ENCODE measurements at places on chromosomes 7 and 10.

DNA sequence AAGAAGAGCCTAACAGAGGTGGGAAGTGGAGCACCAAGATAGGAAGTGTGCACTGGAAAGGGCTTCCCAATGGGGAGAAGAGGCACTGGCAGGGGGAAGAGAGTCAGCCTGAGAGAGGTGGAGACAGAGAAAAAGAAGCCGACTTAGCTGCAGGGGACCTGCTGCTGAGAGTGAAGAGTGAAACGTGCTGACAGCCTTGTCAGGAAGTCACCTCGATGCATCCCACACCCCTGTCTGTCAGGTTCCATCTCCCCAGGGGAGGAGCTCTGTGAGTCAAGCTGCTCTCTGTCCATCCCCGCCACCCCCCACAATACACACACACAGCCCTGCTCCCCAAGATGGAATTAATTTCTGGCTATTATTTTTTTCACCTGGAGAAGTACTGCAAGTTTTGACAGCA, 14.0 kb downstream of the KAZALD1 start:
- no peak for DNase-seq

GRCh38 chr7:158397885-158398284, 189.7 kb downstream of the PTPRN2 start:
- DNase-seq = no peak

GRCh38 chr10:69839696-69840345, 38.1 kb downstream of the COL13A1 start:
- no peak for DNase-seq

GRCh38 chr7:14414274-14414986, 425.0 kb upstream of the ETV1 start:
- DNase-seq = no peak

DNA sequence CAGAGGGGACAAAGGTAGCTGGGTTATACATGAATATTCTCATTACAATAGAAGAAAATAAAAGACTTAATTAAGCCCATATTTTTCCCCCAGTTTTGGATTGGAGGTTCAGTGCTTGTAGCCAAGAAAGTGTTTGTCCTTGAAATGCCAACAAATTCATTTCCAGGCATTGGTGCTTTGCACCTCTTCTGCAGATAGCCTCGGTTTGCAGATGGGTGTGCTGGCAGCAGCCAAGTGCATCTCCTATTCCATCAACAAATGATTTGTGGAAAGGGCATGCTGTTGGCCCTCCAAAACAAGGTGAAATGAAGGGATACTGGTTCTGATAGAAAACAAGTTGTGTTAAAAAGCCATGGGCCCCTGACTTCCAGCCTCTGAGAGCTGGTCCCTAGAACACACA, 187.3 kb downstream of the DPY19L1 start:
- DNase-seq = no peak

DNA sequence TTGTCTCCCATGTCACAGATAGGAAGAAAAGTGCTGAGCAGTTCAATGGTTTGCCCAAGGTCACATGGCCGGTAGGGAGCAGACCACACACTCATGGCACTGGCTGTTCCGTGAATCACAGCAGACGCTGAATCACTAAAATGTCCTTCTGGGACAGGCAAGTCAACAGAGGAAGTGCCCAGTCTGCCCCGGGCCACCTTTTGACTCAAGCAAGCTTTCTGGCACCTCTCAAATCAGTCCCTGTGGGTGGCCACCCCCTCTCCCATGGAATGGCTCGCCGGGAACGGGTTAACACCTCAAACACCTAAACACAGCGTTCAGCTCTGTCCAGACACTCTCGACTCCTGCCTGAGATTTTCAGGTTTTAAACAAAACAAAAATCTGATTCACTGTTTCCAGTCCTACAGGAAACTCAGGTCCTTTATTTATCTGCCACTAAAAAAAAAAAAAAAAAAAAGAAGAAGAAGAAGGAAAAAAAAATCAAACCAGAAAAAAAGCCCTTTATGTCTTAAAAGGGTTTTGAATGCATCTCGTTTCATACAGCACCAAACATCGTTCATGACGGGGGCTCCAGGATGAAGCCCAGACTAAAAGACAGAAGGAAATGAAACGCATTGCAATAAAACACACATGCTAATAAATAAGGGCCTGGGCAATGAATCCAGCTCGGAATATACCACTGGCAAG, 15.5 kb downstream of the CARD11 start:
- DNase-seq = peak; percentile 80

GRCh38 chr7:157046681-157047080, 36.2 kb upstream of the MNX1 start:
- no peak for DNase-seq

DNA sequence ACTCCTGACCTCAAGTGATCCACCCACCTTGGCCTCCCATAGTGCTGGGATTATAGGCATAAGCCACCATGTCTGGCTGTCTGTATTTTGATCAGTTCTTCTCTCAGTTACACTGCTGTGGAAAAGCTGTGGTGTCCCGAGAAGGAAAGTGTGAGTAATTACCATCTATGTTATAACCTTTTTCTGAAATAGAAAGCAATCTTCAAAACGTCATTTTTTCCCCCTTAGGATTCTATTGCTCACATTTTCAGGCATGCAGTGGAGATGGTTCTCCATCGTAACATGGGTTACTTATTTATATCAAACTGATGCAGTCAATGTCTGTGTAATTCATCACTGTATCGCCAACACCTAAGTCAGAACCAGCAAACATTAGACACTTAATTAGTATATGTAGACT, 103.5 kb upstream of the FAM3C start:
- no peak for DNase-seq

DNA sequence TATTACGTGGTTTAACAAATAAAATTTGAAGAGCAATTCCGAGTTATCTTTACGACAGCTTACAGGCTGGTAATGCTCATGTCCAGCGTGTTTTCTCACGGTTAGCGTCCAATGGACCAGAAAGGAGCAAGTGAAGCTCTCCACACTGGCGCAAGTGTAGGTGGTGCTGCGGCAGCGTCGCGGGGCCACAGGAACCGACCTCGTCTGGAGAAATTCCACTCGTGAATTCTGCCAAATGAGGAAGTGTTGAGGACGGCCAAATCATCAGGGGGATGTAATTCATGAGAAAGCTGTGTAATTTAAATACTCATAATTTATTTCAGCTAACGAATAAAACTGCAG, 350 bp upstream of the ZNF37A start:
- no peak for DNase-seq

DNA sequence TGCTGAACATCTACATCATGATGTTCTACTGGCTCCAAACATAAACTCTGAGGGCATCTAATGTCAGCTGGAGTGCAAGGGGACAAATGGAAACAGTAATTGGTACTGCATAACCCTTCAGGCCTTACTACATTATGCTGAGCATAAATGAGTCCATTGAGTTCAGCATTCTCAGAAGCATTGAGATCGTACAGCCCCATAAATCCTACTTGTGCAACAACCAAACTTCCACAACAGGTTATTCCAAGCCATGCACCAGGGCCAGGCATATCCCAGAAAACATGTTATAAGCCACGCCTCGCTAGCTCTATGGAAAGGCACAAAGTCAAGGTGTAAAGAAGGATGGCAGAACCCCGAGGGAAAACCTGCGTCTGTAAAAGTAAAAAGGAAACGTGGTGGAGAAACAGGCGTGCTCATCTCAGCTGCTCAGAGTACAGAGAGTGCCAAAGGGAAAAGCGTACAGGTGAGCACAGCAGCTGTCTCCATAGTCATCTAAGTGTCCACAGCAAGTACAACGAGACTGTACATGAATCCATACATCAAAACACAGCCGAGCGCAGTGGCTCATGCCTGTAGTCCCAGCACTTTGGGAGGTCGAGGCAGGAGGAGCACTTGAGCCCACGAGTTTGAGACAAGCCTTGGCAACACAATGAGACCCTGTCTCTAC, 124.6 kb downstream of the PARD3 start:
- DNase-seq = no peak

DNA sequence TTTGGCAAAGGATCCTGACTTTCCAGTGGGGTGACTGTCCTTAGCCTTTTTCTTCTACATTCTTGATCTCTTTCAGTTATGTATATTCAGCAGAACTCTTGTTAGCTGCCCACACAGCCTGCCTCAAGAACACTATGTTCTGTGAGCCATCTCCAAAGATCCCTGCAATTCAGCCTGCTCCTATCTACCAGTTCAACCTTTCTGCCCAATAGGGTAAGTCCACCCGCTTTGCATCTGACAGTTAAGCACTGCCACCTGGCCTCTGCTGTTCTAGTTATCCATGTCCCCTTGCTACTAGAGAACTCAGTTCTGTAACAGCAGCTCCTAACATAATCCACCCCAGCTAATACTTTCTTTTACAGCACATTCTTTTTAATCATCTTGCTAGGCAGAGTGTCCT, 13.5 kb downstream of the OR9A2 start:
- no peak for DNase-seq

DNA sequence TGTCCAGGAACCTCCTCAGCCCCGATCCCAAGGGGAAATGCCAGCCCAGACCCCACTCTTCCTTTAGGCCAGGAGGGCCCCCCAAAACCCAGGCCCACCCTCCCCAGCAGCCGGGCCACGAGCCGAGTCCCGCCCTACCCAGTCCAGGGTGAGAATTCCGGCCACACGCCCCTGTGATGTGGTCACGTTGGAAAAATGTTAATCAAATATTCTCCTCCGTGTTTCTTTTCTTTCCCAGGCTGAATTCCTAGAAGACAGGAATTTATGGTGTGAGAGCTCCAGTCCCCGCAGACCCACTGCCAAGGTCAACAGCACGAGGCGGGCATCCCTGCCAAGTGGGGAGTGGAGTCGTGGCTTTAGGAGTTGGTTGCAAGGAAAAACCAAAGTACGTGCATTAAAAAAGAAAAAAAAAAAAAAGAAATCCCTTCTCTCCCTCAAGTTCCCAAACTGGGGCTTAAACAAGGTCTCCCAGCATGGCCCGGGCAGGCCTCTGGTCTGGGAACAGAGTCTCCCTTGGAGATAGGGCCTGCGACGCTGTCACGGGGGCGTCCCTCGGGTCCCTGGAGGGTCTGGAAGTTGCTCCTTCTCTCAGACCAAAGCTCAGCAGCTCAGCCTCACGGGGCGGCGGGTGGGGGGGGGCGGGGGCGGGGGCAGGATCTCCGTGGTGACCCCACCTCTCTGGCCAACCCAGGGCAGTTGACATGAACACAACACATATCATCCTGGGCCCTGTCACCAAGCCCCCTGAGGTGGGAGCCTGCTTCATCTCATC, 28.1 kb upstream of the ELN start:
- DNase-seq = no peak

DNA sequence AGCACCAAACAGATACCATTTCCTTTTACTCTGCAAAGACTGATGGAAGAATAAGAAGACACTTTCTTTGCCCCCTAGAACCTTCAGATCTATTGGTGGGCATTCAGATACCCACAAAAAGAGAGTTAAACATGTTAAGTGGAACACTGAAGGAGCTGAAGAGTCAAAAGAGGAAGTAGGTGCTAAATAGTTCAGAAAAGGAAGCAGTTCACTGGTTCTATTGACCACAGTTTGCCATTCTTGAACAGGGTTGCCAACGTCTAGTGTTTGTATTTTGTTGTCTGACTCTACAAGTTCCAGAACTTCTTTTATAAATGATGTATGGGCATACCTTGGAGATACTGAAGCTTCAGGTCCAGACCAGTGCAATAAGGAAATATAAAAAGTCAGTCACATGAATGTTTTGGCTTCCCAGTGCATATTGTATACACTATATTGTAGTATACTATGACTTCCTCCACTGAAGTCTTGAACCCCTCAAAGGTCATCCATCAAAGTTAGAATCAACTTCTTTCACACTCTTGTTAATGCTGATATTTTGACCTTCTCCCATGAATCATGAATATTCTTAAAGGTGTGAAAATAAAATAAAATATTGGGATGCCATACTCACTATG, 47.5 kb upstream of the AGR3 start:
- DNase-seq = no peak

DNA sequence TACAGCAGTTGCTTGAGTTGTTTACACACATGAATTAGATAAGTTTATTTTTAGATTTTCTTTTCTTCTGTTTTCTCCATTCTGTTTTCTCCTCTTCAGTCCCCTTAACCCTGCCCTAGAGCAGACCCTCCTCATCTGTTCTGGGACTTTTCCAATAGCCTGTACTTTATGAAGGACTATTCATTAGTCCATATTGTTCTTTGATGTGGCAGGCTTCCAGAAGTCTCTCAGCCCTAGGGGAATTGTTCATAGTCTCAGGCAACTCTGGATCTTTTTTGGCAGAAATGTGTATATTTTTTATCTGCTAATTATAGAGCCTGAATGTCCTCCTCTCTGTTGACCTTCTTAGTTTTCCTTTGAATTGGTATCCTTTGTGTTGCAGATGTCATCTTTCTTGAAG, 25.4 kb downstream of the KAT6B start:
- no peak for DNase-seq

DNA sequence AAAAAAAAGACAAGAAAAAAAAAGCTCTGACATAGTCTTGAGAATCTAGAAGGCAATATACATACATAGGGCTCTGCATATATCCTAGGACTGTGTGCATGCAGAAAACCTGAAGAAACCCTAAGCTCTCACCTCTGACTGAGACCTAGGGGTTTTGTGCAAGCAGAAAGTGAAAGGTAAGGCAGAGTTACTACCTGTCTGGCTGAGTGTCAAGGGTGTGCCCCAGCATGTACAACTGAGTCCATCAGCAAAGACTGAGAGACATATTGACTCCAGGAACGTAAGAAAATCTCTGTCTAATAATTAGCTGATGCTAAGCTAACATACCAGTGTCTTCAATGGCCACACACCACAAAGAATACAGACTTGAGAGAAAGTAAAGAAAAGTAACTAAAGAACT, 16.3 kb upstream of the HNRNPH3 start:
- no peak for DNase-seq

GRCh38 chr10:93075369-93076221, 1.9 kb downstream of the CYP26A1 start:
- no peak for DNase-seq

- no peak for DNase-seq
Observed at GRCh38 chr7:116142374-116142773, 68.0 kb upstream of the TES start.

DNA sequence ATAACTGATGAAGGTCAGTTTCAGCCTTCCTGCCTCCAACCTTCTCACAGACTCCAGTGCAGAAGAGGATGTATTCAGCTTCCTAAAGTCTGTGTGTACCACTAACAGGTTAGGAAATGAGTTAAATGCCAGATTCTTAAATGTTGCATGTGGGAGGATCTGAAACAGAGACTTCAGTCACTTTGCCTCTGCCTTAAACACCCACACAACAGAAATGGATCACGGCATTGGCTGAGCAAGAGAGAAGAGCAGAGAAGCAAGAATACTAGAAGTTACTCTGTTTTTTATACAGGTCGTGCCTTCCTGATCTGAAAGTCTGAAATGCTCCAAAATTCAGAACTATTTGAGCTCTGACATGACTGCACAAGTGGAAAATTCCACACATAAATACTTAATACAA, 98.9 kb upstream of the ARHGAP21 start:
- no peak for DNase-seq

- no peak for DNase-seq
Observed at GRCh38 chr7:94410413-94411187, 15.9 kb downstream of the COL1A2 start.
